ENCODE measurements at places on chromosomes 1 and 21.
A peak's percentile ranks its signal among the peaks of the same experiment; 100 is the strongest.

- peak; percentile 17 for DNase-seq
These were observed 32.3 kb downstream of the AGT start for GRCh38 chr1:230681599-230681998.

GRCh38 chr1:34645109-34645688, 109.6 kb upstream of the GJB5 start:
- no peak for DNase-seq

- DNase-seq: no peak
These were observed 25.8 kb downstream of the PRDM2 start for GRCh38 chr1:13725714-13726175.

DNA sequence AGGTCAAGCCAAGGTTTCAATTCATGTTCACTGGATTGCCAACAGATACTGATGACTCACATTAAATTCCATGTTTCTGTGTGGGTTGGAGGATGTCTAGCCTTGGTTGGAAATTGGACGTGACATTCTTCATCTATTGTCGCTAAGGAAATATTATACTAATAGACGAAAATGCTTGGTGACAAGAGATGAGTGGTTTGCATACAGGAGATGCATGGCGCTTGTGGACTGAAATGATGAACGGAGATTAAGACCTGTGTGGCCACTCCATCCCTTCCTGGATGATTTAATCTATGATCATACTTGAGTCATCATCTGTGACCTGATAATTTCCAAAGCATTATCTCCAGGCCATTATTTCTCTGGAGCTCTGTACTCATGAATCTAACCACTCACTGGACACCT, 97.0 kb upstream of the CD34 start:
- DNase-seq: no peak

DNA sequence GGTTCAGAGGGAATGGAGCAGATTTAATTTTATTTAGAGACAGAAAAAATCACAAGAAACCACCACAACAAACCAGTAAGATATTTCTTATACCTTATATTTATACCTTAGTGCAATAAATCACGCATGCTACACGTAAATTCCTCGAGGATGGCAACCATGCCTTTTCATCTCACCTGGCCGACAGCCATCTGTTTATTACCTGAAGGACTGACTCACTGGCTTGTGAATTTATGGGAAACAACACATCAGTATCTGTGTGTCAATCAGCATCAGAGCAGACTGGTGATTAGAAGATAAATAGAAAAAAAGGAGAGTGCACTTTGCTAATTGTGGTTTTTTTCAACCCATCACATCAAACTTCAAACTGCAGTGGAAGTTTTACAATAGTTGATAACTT, 58.4 kb downstream of the S1PR1 start:
- DNase-seq: no peak

DNA sequence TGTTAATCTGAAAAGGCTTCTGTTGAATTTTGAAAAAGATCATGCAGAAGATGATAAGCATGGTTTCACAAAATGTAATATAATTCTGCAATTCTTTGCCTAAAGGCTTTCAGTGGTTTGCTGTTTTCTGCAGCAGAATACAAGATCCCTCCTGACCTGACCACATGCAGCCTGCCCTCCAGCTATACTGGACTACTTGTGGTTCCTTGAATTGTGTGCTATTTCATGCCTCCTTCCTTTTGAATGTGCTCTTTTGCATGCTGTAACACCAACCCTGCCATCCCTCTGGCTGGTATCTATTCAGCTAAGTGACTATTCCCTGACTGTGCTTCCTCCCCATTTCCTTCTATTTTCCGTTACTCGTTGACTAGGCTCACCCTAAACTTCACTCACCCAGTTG, 55.5 kb downstream of the CACNA1E start:
- no peak for DNase-seq

DNA sequence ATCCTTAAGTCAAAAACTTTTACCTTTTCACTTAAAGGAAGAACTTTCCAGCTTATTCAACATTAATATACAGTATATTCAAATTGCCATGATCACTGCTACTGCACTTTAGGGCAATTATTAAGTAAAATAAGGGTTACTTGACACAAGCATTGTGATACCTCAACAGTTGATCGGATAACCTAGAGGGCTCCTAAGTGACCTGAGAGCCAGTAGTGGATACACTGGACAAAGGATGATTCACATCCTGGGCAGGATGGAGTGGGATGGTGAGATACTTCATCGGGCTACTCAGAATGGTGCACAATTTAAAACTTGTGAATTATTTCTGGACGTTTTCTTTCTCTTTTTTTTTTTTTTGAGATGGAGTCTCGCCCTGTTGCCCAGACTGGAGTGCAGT, 54.5 kb upstream of the PPM1J start:
- no peak for DNase-seq

DNA sequence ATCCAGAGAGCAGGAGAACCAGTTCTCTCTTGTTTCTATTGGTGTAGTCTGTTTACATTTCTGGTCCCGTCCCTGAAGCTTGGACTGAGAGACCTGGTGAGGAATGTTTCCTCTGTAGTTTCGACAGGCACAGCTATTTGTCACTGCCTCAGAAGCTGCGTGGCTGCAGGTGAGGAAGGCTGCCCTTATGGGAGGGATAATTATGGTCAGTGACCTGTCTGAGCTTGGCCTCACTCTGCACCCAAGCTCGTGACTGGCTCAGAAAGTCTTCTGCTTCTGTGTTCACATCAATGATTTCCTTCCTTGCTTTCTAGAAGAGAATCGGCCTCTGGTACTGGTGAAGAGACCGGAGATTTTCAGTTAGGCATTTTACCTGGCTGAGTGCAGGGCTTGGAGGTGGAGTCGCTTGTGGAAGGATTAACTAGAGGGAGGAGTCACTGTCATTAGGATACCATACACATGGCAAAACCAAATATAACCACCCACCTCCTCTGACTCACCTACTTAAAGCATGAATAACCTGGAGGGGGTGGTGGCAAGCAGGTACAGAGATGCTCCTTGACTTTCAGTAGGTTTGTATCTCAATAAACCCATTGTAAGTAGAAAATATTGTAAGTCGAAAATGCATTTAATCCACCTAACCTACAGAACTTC, 19.9 kb upstream of the WDR26 start:
- DNase-seq: peak; percentile 45

- DNase-seq: no peak
These were observed 975.6 kb downstream of the NCAM2 start for GRCh38 chr21:21973806-21974205.

GRCh38 chr1:244989813-244990212, 125.5 kb upstream of the HNRNPU start:
- no peak for DNase-seq

GRCh38 chr1:214124915-214125314, 137.1 kb downstream of the PROX1 start:
- no peak for DNase-seq

- DNase-seq: no peak
These were observed 8.4 kb downstream of the TSEN15 start for GRCh38 chr1:184059887-184060286.

GRCh38 chr1:3657096-3657475, 4.8 kb downstream of the TP73 start:
- DNase-seq: no peak

DNA sequence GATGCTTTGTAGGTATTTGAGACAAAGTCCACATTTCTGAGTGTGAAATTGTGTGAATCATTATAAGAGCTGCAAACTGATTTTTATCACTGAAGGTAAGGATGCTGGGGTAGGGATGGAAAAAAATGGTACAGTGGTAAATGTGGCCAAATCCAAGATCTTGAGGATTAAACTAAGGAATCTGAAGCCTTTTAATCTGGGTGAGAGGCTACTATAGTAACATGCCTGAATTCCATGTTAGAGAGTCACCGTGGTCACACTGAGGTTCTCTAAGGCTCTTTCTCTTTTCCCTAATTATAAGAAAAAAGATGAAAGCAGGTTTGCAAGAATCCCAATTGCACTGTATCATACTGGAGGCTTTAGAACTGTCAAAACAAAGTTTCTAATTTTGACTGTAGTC, 17.6 kb downstream of the PTGER3 start:
- DNase-seq: no peak

- no peak for DNase-seq
These were observed 2.9 kb downstream of the KRTCAP2 start for GRCh38 chr1:155170101-155170785.

DNA sequence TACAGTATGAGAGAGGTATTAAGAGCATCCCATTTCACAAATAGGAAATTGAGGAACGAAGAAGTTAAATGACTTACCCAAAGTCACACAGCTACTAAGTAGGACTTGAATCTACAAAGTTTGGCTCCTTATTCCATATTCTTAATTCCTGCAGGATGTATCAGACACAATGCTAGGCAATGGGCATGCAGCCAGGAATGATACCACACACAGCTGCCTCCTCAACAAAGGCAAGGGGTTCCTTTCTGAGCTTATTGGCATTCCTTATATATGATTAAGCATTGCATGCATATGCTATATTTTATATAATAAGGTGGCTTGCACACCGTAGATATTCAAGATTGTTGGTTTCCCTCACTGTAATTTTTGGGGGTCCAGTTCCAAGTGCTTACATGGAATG, 34.2 kb upstream of the JUN start:
- peak; percentile 11 for DNase-seq

DNA sequence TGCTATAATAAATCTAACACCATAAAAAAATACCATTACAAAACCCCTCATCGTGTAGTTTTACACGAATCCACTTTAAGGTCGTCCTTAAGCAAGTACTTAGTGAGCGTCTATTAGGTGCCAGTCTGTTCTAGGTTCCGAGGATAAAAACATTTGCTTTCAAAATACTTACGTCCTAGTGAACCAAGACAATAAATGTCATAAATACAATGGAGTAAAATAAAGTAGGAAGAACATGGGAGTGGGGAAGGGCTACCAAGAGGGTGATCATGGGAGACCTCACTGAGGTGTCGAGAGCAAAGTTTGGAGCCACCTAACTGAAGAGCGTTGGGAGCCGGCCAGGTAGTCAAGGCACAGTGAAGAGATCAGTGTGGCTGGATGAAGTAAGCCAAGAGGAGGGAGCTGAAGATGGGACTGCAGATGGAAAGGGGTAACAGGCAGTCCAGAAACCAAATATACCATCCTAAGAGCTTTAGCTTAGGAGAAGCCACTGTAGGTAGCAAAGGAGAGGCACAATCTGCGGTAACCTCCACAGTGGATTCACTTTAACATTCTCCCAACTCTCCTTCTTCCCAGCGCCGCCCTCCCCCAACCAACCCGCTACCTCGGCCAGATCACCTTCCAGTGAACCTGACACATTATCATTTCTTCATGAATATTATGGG, 684 bp downstream of the LTN1 start:
- no peak for DNase-seq

DNA sequence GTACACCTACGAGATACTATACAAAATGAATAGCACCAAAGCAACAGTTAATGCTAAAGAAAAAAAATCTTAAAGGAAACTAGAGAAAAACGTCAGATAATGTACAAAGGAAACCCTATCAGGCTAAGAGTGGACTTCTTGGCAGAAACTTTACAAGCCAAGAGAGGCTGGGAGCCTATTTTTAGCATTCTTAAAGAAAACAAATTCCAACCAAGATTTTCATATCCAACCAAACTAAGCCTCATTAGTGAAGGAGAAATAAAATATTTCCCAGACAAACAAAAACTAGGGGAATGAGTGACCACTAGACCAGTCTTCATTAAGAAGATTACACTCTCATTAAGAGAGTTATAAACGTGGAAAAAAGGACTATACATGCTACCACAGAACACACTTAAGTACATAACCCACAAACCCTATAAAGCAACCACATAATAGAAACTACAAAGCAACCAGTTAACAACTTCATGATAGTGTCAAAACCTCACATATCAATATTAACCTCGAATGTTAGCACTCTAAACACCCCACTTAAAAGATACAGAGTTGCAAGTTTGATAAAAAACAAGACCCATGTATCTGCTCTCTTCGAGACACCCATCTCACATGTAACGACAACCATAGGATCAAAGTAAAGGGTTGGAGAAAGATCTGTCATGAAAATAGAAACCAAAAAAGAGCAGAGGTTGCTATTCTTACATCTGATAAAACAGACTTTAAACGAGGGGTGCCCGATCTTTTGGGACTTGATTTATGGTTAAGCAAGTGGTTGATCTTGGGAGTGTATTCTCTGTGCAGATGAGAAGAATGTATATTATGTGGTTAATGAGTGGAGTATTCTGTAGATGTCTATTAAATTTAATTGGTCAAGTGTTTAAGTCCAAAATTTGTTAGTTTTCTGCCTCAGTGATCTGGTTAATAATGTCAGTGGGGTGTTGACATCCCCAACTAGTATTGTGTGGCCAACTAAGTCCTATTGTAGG, 1301.4 kb downstream of the PLA2G4A start:
- DNase-seq: no peak

DNA sequence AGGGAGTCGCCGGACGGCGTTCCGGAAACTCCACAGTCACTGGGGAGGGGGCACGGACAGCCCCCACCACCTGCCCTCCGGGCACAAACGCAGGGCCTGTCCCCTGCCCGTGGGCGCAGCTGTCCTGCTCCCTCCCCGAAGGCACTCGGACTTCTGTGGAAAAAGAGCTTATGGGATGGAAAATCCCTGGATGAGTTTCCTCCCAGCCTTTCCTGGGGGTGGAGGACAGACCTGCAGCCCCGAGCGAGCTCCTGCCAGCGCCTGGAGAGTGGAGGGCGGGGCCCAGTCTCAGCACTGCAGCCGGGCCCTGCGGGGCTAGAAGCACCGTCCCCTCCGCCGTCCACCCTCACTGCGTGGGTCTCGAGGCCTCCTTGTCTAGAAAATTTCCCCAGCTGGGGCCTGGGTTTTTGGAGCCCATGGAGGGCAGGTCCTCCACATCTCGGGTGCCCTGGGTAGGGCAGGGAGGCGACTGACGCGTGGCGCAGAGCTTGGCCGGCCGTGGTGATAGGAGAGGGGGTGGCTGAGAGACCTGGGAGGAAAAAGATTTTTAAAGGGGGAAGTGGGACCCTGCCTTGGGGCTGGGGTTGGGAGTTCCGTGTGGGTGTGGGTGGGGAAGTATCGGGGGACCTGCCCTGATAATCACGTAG, 6.4 kb upstream of the COL6A1 start:
- no peak for DNase-seq

GRCh38 chr1:36805979-36806640, 228.2 kb downstream of the GRIK3 start:
- no peak for DNase-seq

DNA sequence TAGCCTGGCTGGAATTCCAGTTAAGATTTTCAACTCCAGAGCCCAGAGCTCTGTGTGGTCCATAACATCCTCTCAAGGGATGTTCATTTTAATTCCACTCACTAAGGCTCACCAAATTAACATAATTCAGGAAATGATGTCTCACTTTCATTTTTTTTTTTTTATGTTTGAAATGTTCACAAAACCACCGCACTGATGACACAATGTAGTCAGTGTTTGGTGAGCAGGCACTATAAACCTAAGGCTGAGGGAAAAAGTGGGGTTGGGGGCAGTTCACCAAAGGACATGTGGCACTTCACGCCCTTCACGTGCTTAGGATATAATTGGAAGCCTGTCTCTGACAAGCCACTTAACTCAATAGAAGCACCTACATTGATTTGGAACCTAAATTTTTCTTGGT, 177.3 kb upstream of the CAMK1G start:
- no peak for DNase-seq
